Chondrocyte (in vitro differentiated cells): ENCODE measurements at places on chromosomes 4 and X. TPM values are rescaled to one million over a fixed set of nuclear protein-coding genes. Genes with fewer than 3 reads are reported as not detected.

- no peak overlapping the region for H3K4me3 ChIP-seq
- no peaks in the 10 kb centered on the region for H3K27me3 ChIP-seq
- H3K4me1 ChIP-seq, result no peaks in the 10 kb centered on the region
- H3K27ac ChIP-seq, result no peak overlapping the region
- no peak for DNase-seq
These were observed 30.6 kb downstream of the HSD17B11 start for GRCh38 chr4:87360338-87360935.

GRCh38 chr4:87130985-87131703 lies 89.3 kb downstream of the KLHL8 start:
- H3K4me3 ChIP-seq, result no peak overlapping the region
- no peaks in the 10 kb centered on the region for H3K4me1 ChIP-seq
- no peaks in the 10 kb centered on the region for H3K27me3 ChIP-seq
- no peak for DNase-seq
- H3K27ac ChIP-seq, result no peak overlapping the region
- H3K36me3 ChIP-seq, result peaks cover 47% of the 10 kb centered on the region

DNA sequence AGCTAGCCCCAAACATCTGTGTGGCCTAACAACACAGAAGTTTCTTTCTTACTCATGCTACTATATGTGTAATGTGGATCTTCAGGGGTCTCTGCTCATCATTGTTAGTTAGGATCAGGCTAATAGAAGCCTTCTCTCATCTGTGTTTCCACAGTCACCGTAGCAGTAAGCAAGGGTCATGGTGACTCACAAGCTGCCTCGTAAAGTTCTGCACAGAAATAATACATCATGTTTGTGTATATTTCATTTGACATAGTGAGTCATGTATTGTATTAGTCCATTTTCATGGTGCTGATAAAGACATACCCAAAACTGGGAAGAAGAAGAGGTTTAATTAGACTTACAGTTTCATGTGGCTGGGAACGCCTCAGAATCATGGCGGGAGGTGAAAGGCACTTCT lies 38.7 kb downstream of the SLC4A4 start:
- H3K27me3 ChIP-seq, result peaks cover 2% of the 10 kb centered on the region
- no peaks in the 10 kb centered on the region for H3K36me3 ChIP-seq
- H3K4me3 ChIP-seq, result no peak overlapping the region
- H3K4me1 ChIP-seq, result no peaks in the 10 kb centered on the region

DNA sequence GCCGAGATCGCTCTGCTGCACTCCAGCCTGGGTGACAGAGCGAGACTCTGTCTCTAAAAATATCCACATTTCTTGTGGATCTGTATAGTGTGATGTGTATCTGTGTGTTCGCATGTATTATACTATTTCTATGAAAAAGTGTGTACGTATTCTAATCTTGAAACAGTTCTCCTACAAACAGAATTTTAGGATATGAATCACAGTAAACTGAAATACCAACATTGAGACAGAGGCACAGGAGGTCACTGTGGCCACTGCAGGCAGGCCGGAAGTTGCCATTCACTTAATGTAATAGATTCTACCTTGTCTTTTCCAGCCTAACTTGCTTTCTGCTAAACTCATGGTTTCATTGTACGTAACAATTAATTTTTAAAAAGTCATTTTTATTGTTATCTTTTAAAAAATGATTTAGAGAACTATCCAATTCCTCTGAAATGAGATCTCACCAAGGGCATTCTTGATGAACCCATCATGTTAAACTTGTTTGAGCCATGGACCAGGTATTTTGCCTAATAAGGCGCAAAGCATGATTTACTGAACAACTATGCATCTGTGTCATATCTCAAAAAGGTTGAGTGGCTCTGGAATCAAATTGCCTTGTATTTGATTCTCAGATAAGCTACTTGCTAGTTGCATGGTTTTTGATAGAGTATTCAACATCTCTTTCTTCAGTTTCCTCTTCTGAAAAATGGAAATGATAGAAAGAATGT lies 154.9 kb upstream of the GYPA start:
- H3K4me3 ChIP-seq, result no peak overlapping the region
- H3K27ac ChIP-seq, result no peak overlapping the region
- no peaks in the 10 kb centered on the region for H3K27me3 ChIP-seq
- peaks cover 9% of the 10 kb centered on the region for H3K4me1 ChIP-seq
- no peaks in the 10 kb centered on the region for H3K36me3 ChIP-seq

- no peak for DNase-seq
- no peaks in the 10 kb centered on the region for H3K27me3 ChIP-seq
- no peaks in the 10 kb centered on the region for H3K36me3 ChIP-seq
- H3K27ac ChIP-seq, result peak overlapping the region; percentile 81
- H3K4me1 ChIP-seq, result peaks cover 26% of the 10 kb centered on the region
- H3K4me3 ChIP-seq, result no peak overlapping the region
These were observed 66.4 kb downstream of the JADE3 start for GRCh38 chrX:46978341-46979291.

- no peaks in the 10 kb centered on the region for H3K27me3 ChIP-seq
- H3K4me1 ChIP-seq, result no peaks in the 10 kb centered on the region
- no peak overlapping the region for H3K27ac ChIP-seq
- DNase-seq, result no peak
These were observed 19.8 kb upstream of the TMLHE start for GRCh38 chrX:155632431-155633100.

DNA sequence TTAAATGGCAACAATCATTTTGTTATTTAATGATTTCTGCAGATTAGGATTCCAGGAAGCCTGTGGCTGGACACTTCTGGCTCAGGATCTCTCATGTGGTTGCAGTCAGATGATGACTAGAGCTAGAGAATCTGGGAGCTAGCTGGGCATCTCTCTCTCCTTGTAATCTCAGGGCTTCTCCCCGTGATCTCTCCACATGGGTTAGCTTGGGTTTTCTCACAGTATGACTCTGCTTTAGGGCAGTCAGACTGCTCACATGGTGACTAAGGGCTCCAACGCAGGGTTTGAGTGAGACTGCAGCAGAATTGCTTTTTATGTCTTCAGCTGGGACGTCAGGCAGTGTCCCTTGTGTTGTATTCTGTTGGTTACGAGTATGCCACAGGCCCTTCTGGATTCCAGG lies 361.4 kb downstream of the CBLL2 start:
- H3K36me3 ChIP-seq, result no peaks in the 10 kb centered on the region
- no peak for DNase-seq
- H3K4me3 ChIP-seq, result no peak overlapping the region
- peaks cover 20% of the 10 kb centered on the region for H3K4me1 ChIP-seq
- peak overlapping the region; percentile 62 for H3K27ac ChIP-seq

DNA sequence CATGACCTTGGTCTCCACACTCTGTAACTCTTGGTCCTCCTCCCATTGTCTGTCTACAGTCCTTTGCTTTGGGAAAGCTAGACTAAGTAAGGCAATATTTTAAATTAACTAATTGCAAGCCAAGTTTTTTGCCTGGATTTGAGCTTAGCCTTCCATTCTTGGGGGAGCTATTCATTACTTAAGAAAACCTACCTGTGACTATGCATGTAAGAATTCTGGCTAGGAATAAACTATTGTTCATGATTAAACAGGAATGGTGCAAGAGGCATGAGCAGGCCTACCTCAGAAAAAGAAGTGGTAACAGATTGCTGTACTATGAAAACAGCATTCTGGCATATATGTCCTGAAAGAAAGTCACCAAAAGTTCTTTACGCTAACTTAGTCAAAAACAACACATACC lies 309.4 kb downstream of the MAPK10 start:
- no peak overlapping the region for H3K27ac ChIP-seq
- H3K27me3 ChIP-seq, result no peaks in the 10 kb centered on the region
- no peaks in the 10 kb centered on the region for H3K36me3 ChIP-seq
- H3K4me3 ChIP-seq, result no peak overlapping the region

DNA sequence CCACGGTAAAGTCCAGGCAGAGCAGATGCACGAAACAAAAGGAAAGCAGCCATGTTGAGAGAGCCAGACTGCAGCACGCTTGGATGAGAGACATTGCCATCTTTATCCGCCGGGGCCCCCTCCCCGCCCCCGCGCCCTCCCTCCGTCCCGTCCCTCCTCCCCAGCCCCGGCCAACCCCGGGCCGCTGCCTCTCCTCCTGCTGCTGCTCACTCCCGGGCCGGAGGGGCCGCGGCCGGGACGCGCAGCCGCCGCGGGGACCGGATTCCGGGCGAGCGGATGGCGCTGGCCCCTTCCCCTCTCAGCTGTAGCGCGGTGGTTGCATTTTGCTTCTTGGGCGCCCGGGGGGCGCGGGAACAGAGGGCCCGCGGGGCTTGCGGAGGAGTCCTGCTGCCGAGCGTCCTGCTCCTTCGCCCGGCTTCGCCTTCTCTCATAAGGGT lies 542 bp downstream of the RNF150 start:
- no peaks in the 10 kb centered on the region for H3K36me3 ChIP-seq
- peaks cover 11% of the 10 kb centered on the region for H3K27me3 ChIP-seq
- H3K4me3 ChIP-seq, result peak overlapping the region; percentile 96

GRCh38 chr4:141463678-141464077 lies 172.7 kb upstream of the IL15 start:
- H3K27me3 ChIP-seq, result peaks cover 2% of the 10 kb centered on the region
- peaks cover 11% of the 10 kb centered on the region for H3K4me1 ChIP-seq
- DNase-seq, result no peak
- H3K4me3 ChIP-seq, result no peak overlapping the region

- no peak overlapping the region for H3K4me3 ChIP-seq
- peaks cover 79% of the 10 kb centered on the region for H3K4me1 ChIP-seq
- H3K27me3 ChIP-seq, result no peaks in the 10 kb centered on the region
- peak overlapping the region; percentile 46 for H3K27ac ChIP-seq
- H3K36me3 ChIP-seq, result no peaks in the 10 kb centered on the region
These were observed 58.1 kb downstream of the MAML3 start for GRCh38 chr4:140095694-140096482.

DNA sequence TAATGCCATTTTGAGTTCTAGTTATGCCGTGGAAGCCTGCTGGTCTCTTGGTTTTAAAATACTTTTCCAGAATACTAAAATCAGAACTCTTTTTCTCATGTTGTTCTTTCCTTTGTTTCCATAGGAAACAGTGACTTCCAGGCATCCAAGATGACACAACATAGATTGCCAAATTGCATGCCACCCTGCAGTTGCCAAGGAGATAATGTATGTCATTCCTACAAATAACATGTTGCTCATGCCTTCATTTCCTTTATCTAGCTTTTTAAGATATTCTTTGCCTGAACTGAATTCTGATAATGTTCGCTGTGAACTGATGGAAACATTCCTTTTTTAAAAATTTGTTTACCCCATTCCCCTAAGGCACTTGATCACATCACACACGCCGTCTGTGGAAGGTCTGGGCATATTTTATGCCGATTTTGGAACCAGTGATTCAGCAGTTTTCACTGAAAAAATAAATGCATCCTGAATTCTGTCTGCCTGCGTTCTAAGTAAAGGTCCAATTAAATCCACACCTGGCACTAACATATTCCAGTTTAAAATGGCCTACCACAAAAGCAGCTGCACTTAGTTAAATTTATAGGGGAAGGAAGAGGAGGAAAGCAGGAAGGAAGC lies 38.0 kb upstream of the COX7B2 start:
- peaks cover 7% of the 10 kb centered on the region for H3K4me1 ChIP-seq
- peaks cover 19% of the 10 kb centered on the region for H3K27me3 ChIP-seq
- no peak overlapping the region for H3K4me3 ChIP-seq
- DNase-seq, result no peak

GRCh38 chr4:2489841-2490552 lies 21.1 kb downstream of the RNF4 start:
- H3K27me3 ChIP-seq, result no peaks in the 10 kb centered on the region
- no peak for DNase-seq
- peak overlapping the region; percentile 78 for H3K27ac ChIP-seq
- H3K4me3 ChIP-seq, result no peak overlapping the region
- H3K4me1 ChIP-seq, result peaks cover 33% of the 10 kb centered on the region
- peaks cover 24% of the 10 kb centered on the region for H3K36me3 ChIP-seq

DNA sequence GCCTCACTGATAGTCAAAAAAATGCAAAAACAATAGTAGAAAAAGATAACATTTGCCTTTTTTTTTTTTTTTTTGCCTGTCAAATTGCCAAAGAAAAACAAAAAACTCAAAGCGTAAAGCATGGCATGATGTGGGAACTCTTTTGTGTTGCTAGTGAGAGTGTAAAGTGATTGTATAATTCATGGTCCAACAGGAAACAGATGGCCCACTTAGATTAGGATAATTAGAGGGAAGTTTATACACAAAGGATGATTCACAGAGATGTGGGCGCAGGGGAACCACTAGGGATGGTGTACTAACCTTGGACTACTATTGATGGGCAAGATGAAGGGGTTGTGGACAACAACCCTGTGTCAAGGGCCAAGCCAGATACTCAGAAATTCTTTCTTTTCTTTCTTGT lies 16.4 kb downstream of the MCUB start:
- H3K36me3 ChIP-seq, result no peaks in the 10 kb centered on the region
- no peak for DNase-seq

DNA sequence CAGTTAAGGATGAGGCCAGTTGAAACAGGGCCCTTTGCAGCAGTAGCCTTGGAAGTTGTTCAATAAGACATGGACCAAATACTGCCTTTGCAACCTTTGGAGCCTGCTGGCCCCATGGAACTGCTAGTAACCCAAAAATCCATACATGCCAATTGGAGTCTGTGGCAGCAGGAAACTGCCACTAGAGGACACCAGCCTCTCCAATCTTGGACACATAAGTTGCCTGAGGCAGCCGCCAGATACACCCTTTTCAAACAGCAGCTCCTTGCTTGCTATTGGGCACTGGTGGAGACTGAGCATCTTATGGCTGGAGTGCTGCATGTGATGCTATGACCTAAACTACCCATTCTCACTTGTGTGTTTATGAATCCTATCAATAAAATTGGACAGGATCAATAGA lies 14.8 kb upstream of the LAP3 start:
- H3K27me3 ChIP-seq, result no peaks in the 10 kb centered on the region
- no peak overlapping the region for H3K27ac ChIP-seq
- DNase-seq, result no peak
- peaks cover 5% of the 10 kb centered on the region for H3K4me1 ChIP-seq

- no peak overlapping the region for H3K4me3 ChIP-seq
- H3K36me3 ChIP-seq, result no peaks in the 10 kb centered on the region
- no peaks in the 10 kb centered on the region for H3K27me3 ChIP-seq
- H3K4me1 ChIP-seq, result peaks cover 4% of the 10 kb centered on the region
These were observed 24.4 kb downstream of the UCHL1 start for GRCh38 chr4:41281038-41281634.

ADGRG4 gene
- total RNA-seq, result 0.24 to 0.36 TPM (median 0.30 TPM) in 3 replicates

KIAA1210 gene
- not detected in 3 replicates for total RNA-seq

HELT gene
- not detected in 3 replicates for total RNA-seq

FOXR2 gene
- not detected in 3 replicates for total RNA-seq

SLC4A4 gene
- 12.8 to 21.9 TPM (median 14.8 TPM) in 3 replicates for total RNA-seq

TAB3 gene
- total RNA-seq, result 9.2 to 10.5 TPM (median 9.8 TPM) in 3 replicates
